ENCODE measurements at places on chromosomes 12 and 14.

DNA sequence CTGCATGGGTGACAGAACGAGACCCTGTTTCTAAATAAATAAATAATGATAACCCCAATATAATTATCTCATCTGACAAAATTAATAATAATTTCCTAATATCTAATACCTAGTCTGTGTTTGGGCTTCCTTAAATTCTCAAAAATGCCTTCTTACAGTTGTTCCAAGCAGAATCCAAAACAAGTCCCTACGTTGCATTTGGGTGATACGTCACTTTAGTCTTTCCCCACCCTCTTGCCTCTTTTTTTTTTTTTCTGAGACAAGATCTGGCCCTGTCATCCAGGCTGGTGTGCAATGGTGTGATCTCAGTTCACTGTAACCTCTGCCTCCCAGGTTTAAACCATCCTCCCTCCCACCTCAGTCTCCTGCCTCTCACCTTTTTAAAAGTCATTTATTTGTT is 26.7 kb downstream of the VEZT start:
- DNase-seq = no peak

GRCh38 chr14:68208218-68208617 is 388.6 kb downstream of the RAD51B start:
- no peak for DNase-seq

DNA sequence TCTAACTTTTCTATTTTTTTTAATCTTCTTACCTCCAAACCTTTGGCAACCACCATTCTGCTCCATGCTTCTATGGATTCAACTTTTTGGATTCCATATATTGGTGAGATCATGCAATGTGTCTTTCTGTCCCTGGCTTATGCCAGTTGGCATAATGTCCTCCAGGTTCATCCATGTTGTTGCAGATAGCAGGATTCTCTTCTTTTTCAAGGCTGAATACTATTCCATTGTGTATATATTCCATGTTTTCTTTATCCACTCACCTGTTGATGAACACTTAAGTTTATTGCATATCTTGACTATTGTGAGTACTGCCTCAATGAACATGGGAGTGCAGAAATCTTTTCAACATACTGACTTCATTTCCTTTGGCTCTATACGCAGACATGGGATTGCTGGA is 21.2 kb upstream of the SLC38A4 start:
- DNase-seq = no peak

DNA sequence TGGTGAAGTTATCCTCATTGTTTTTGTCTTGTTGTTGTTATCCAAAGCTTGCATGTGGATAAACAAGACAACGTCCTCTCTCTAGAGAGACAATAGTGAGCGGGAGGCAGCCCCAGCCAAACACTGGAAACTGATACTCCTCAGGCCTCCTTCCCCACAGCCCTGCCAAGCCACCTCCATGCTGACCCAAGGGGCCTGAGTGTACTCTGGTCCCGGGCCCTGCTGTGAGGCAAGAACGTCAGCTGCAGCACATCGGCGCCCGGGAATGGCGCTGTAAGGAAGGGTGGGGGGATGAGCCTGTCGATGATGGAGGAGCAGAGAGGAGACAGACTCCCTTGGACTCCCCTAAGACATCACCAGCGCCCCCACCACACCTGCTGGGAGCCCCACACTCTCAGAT is 83.6 kb downstream of the ANO2 start:
- no peak for DNase-seq

DNA sequence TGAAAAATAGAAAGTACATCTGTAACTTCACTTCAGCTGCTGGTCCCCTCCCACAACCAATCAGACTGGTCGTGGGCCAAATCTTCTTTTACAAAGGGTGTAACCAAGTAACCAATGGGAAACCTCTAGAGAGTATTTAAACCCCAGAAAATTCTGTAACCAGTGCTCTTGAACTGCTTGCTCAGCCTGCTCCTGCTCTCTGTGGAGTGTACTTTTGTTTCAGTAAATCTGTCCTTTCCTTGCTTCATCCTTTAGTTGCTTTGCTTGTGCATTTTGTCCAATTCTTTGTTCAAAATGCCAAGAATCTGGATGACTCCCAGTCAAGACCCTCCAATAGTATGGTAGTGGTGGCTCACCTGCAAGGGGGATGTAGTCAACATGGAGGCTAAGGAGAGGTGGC is 489.1 kb downstream of the FUT8 start:
- DNase-seq = no peak

GRCh38 chr12:107929436-107929835 is 154.9 kb downstream of the ASCL4 start:
- DNase-seq = peak; percentile 31

DNA sequence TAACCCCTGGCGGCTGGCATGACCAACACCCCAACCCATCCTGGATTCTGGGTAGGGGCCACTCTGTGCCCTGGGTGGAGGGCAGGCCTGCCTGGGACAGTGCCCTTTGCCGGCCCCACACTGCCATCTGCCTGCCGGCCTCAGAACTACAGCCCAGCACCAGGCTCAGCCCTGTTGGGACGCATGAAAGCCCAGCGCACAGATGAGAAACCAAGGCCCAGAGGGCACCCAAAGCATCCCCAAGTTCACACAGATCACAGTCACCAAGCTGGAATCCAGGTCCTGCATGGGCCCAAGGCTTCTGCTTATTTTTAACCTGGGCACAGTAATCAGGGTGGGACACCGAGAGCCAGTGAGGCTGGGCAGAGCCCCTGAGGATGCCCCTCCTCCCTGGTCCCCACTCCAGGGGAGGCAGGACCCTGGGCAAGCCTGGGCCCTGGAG is 26.2 kb downstream of the RFLNA start:
- DNase-seq = peak; percentile 67

DNA sequence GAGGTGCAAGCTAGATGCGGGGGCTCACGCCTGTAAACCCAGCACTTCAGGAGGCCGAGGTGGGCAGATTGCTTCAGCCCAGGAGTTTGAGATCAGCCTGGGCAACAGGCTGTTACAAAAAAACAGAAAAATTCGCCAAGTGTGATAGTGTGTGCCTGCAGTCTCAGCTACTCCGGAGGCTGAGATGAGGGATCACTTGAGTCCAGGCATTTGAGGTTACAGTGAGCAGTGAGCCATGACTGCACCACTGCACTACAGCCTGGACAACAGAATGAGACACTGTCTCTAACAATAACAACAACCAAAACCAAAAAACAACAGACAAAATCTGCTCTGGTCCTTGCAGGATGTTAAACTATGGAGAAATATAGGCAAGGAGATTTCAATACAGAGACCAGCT is 13.9 kb downstream of the BTBD7 start:
- peak; percentile 89 for DNase-seq

DNA sequence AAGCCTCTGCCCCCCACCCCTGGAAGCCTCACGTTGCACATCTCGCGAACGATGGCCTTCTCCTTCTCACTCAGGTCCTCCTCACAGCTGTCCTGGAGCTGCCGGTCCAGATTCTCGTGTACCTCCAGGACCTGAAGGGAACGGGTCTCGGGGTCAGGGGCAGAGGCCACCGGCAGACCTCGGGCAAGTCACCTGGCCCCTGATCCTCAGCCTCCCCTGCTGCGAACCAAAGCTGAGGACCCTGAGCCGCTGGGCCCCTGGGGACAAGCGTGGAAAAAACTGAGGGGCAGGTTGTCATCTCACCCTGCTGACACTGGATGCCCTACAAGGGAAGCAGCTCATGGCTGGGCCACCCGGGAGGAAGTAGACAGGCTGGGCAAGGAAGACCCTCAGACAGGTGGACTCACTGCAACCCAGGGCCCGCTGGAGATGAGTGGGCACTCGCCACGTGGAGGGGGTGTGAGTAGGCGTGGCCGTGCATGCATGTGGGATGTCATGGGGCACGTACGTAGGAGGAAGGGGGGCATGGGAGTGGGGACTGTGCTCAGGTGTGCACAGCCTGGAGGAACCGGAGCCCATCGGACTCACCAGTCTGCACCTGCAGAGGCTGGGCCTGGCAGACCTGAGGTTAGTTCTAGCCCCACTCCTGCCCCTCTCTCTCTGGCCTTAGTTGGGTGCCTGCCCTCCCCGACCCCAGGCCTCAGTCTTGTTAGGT is 35.1 kb downstream of the CCNK start:
- DNase-seq = no peak

DNA sequence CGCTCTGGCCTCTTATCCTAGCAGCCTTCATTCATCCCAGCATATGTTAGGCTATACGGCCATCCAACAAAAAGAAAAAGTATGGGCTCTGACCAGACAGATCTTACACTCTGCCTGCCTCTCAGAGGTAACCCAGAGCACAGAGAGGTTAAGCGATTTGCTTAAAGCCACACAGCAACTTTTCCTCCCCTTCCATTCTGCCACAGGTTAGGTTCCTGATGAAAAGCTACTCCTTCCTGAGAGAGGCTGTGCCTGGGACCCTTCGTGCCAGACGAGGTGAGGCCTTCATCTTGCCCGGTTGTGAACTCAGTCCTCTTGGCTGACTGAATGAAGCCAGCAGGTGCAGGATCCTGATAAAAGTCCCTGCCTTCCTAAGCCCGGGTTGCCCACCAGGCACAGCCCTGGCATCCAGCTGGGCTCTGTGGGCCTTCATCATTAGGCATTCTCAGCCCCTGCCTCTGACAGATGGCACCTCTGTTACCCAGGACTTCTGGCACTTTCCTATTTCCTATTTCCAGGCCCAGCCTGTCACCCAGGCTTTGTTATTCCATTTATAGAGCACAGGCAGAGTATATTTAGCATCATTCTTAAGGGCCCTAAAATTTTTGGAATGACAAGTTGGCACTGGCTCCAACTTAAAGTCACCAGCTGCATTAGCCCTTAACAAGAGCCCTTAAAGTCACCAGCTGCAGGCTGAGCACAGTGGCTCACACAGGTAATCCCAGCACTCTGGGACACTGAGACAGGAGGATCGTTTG is 12.8 kb downstream of the SOAT2 start:
- DNase-seq = no peak

DNA sequence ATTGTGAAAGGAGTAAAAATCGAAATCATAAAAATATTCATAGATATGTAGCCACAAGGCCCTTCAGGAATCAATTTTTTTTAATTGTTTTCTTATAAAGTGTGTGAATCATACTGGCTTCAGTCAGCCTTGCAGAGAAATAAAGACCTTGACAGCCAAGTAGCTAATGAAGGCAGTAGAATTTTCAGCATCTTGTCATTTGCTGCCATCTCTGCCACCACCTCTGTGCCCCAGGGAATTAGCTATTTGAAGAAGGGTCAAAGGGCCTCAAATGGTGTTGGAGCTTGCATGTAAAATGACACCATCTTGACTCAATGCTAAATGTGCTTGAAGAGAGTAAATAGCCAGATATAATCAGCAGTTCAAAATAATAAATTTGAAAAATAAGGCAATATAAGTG is 359.4 kb upstream of the DCN start:
- DNase-seq = no peak

DNA sequence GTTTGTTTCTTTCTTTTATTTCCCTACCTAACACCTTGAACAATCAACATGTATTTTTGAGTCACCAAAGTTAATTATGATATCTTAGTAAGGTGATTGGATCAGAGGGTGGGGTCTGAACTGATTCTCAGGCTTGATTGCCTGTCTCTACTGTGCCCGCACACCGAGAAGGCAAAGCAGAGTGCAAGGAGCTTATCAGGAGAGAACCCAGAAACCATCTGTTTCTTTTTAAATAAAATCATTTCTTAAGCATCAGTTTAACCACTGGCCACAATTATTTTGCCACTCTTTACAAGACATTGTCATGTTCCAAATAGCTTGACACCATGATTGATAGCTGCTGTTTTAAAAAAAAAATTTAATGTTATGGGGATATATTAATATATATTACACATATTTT is 3.1 kb downstream of the GARIN2 start:
- DNase-seq = no peak

GRCh38 chr14:77270361-77271112 is 469 bp downstream of the NGB start:
- no peak for DNase-seq

DNA sequence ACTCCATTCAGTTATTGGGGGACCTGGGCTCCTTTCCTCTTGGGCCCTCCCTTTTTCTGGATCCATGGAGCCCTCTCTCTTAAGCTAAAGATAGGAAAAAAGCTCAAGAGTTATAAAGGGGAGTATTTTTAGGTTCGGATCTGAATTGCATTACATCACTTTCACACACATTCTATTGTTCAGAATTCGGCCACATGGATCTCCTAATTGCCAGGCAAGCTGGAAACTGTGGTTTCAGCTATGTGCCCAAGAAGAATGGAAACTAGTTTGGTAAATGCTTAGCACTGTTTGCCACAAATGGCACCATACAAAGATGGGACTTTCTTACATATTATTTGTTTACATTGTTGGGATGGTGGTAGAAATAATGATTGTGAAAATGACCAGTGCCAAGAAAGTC is 145.6 kb downstream of the LRIG3 start:
- DNase-seq = no peak

DNA sequence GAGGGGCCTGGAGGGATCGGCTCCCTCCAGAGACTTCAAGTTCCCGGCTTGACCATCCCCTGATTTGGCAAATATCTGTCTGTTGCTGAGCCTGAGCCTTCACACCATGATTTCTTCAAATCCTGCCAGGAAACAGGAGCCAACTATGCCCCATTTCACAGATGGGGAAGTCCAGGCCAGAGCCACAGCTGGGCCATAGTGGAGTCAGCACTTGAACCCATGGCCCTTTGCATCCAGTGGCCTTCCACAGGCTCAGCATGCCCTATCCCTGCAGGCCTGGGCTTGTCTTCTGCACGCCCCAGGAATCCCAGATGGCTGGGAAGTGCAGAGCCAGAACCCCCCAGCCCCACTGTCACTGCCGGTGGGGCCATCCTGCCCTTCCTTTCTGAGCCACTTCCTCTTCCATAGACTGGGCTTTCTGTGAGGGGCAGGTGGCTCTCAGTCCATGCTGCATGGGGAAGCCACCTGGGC is 44.9 kb downstream of the CYP46A1 start:
- DNase-seq = no peak

- no peak for DNase-seq
Measured at GRCh38 chr12:77054851-77055250, 10.5 kb downstream of the E2F7 start.

GRCh38 chr14:89826596-89826995 is 127.9 kb downstream of the EFCAB11 start:
- DNase-seq = peak; percentile 31

GRCh38 chr14:45089813-45090212 is 5.9 kb downstream of the PRPF39 start:
- peak; percentile 57 for DNase-seq

- DNase-seq = peak; percentile 35
Measured at GRCh38 chr12:38279756-38280155, 36.8 kb upstream of the ALG10B start.
